ENCODE measurements at places on chromosomes 11 and 22.
A peak's percentile ranks its signal among the peaks of the same experiment; 100 is the strongest.

DNA sequence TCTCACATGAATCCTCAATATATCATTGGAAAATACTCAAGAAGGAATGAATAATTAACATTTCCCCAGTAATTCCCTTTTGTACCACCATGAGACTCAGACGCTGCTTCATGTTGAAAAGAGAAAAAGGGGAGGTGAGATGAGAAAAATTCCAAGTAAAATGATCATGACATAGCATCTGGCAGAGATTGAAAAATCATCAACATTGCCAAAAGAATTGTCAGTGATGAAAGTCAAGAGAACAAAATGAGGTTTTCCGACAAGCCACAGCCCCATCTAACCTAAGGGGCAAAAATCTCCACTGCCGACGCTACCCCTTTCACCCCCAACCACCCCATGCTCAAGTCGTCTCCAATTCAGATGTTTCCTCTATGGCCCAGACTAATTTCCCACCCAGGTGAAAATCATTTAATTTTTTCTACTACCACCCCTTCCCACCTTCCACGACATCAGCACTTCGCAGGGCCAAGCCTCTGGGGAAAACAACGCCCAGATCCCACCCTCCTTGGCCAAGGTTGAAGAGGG is 1.2 kb downstream of the RAB6A start:
- DNase-seq: peak; percentile 16

DNA sequence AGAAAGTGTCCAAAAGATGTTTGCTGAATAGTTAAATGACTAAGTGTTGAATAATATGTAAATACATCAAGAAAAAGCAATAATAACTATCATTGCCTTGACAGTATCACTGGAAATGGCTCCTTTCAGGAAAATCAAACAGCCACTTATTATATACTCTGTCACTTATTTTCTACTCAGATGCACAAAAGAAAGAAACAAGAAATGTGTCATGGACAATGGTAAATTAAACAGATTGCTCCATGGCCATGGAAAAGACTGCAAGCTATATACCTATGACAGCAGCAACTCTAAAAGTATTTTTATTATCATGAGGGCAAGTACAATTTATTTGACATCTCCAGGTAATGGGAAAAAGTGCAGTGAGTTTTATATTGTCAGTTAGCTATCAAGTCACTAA is 52.9 kb upstream of the GUCY1A2 start:
- no peak for DNase-seq

DNA sequence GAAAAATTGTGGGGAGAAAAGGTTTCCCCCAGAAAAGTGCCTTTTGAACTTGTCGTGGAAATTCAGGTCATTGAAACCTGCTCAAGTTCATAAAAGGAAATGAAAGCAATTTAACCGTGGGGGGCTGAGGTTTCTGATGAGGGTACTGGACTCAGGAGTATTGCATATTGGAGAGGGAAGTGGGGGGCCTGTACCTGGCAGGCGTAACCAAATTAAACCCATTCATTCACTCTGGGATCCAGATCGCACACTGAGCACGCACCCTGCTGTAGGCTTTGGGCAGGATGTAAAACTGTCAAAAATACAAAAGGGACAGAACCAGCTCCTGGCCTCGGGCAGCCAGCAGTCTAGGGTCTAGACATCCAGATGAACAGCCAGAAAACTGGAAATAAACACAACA is 1517.4 kb downstream of the BRD1 start:
- DNase-seq: no peak

DNA sequence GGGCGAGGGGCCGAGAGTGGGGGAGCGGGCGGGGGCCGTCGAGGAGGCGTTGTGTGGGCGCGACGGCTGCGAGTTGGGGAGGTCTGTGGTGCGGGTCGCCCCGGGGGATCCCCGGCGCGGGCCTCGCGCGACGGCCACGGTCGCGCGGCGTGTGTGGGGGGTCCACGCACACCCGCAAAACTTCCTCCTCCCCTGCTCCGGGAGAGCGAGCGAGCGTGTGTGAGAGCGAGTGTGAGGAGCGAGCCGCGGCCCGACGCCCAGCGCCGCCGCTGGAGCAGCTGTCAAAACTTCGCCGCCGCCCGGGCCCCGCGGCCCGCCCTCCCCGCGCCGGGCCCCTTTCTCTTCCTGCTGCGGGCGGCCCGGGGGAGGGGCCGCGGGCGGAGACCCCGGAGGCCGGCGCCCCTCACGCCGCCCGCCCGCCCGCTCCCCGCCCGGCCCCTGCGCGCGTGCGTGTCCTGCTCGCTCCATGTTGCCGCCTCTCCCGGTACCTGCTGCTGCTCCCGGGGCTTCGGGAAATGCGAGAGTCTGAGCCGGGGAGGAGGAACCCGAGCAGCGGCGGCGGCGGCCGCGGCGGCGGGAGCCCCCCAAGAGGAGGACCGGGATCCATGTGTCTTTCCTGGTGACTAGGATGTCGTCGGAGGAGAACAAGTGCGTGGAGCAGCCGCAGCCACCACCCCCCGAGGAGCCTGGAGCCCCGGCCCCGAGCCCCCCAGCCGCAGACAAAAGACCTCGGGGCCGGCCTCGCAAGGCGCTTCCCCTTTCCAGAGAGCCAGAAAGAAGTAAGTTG is 9.0 kb upstream of the CCT8L2 start:
- no peak for DNase-seq

- no peak for DNase-seq
These were observed 452.3 kb downstream of the KCNA4 start for GRCh38 chr11:29564486-29564885.

DNA sequence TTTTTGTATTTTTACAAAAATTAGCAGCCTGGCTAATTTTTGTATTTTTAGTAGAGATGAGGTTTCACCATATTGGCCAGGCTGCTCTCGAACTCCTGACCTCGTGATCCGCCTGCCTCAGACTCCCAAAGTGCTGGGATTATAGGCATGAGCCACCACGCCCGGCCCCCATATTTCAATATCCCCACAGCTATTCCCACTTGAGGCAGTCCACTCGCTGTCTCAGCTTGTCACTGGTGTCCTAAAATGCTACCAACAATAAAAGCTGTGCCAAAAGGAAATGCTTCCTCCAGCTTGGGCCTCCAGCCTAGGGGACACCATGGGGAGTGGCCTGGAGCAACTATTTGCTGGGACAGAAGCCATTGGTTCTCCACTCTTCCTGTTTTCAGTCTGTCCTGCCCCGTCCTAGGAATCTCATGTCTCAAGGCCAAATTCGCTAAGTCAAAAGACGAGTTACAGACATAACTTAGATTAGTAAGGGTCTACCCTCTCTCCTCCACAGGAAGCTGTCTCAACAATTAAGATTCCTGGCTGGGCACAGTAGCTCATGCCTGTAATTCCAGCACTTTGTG is 7.3 kb upstream of the SPINDOC start:
- DNase-seq: no peak

GRCh38 chr11:122020902-122021301 is 95.1 kb downstream of the BLID start:
- DNase-seq: no peak

GRCh38 chr11:108923413-108923812 is 258.5 kb downstream of the DDX10 start:
- no peak for DNase-seq

DNA sequence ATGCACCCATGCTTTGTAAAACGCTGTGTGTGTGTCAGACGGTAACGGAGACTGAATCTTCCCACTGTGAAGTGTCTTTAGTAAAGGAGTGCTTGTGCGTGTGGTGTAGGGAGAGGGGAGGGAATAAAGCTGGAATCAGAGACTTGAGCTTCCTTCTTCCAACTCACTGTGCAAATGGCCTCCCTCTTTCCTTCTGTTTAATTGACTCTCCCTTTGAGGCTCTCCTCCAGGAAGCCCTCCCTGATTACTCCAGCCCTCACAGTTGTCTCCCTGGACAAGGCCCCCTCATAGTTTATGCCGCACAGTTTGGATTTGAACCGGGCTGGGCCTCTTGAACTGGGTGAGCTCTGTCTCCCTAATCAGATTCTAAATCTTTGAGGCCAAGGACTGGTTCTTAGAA is 23.0 kb upstream of the KCNJ11 start:
- DNase-seq: no peak

- no peak for DNase-seq
These were observed 40.0 kb downstream of the APOL1 start for GRCh38 chr22:36292823-36293530.

GRCh38 chr11:43557553-43558110 is 122.9 kb upstream of the HSD17B12 start:
- no peak for DNase-seq

- peak; percentile 46 for DNase-seq
These were observed 378.8 kb downstream of the DCDC1 start for GRCh38 chr11:30990625-30991296.

DNA sequence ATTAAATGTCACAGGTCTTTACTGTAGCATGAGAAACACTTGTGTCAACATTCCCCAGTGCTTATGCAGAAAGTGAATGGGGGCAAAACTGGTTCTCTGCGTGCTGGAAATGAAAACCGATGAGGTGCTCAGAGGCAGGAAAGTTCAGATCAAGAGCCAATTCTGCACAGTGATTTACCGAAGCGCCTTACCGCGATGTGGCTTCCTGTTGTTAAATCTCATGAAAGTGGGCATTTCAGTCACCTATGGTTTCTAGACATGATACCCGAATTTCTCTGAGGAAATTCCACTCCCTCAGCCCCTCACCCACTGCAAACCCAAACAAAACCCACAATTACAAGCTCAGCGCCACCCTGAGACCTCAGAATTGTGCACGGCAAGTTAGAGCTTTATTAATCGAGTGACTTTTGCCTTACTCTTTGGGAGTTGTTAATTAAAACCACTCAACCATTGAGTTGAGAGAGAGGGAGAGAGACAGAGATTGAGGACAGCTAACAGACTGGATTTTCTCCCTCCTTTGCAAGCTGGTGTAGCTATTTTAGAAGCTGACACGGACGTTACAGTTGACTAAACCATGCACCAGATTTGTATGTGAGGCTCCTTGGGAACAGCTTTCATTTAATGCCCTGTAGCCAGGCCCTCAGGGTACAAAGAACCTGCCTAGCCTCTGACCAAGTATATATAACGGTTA is 196.4 kb downstream of the DBX1 start:
- DNase-seq: no peak

DNA sequence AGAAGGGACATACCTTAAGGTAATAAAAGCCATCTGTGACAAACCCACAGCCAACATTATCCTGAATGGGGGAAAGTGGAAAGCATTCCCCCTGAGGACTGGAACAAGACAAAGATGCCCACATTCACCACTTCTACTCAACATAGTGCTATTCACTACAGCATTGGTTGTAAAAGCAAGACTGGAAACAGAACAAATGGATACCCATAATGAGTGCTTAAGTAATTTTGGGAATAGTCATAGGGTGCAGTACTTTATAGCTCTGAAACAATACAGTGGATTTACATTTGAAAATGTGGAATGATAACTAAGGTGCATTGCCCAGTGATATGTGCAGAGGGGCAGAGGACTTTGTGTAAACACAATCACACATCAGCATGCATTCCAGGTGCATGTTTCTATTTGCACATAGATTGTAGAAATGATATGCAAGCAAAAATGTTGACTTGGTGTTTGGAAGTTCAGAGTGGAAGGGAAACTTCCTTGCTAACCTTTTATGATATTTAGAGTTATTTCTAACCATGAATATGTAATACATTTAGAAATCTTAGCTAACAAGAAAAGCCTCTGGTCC is 112.3 kb downstream of the IGLL1 start:
- DNase-seq: no peak

DNA sequence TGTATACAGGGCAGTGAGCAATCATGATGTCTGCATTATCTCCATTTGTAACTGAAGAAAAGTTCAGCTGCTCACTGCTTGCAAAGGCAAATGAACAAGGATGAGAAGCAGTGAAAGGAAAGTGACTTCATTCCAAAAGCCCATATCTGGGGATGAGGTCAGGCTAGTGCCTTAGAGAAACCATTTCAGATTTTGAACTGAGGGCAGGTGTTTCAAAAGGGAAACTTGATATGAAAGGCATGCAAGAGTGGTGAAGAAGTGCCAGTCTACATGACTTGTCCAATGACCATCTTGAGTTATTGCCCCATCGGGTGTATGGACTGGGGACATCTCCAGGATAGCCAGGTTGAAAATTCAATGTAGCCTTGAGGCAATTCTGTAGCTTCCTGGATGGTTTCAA is 7.3 kb upstream of the APOL4 start:
- no peak for DNase-seq

- DNase-seq: no peak
These were observed 177.4 kb upstream of the BLID start for GRCh38 chr11:122293296-122294023.

- no peak for DNase-seq
These were observed 441.8 kb downstream of the TBC1D22A start for GRCh38 chr22:47204002-47204979.

- DNase-seq: no peak
These were observed 94.9 kb downstream of the DBX1 start for GRCh38 chr11:20065406-20065805.

DNA sequence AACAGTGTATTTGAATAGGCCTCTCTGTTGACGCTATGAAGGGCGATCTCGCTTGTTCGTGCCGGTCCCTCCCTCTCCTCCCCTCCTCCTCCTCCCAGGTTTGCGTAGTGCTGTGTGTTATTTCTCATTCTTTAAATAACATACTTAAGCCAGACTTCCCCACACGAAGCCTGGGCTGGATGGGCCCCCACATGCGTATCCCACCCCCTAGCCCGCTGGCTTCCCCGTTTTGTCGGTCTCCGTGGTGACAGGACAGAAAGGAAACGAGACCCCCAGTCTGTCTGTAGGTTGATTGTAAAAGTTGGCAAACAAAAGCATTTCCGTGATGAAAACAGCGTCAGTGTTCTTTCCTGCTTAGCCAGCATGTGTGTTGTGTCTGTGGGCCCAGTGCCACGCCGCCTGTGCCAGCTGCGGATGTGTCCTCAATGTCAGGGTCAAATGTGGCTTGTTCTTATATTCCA is 27.3 kb downstream of the FAM118A start:
- DNase-seq: peak; percentile 85

GRCh38 chr22:27422442-27422841 is 379.1 kb downstream of the MN1 start:
- DNase-seq: no peak

GRCh38 chr11:86704710-86705109 is 32.3 kb upstream of the ME3 start:
- DNase-seq: no peak

Data from NCI-H2081 (cell line).